MG63 (cell line): ENCODE measurements at places on chromosomes 16 and 17.
A peak's percentile ranks its signal among the peaks of the same experiment; 100 is the strongest.

DNA sequence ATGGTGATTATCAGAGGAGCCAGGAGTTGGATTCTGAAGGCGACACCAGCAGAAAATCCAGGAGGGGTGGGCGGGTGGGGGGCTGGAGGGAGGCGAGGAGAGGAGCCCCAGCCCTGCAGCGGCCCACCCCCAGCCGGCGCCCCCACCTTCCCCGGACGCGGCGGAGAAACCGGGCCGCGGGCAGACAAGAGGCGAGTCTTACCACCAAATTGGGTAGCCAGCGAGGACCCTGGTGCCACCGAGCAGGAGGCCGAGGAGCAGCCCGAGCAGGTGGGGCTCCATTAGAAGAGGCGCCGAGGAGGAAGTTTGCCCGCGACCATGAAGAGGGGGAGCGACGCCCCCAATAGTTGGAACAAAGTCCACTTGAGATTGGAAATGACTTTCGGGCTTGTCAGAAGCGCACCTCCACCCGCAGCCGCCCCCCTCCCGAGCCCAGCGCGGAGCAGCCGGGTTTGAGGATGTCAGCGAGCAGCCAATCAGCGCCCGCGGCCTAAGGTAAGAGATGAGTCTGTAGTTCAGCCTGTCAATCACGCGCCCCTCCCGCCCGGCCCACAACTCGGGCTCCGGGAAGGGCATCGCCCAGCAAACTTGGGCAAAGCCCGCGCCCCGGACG lies at the start of gene WNT3:
Gene WNT3, minus strand, starts transcription at position 377 of the 613 bp plus-strand sequence. Its CDS starts 95 bp downstream, at position 282.
- no peak for DNase-seq

GRCh38 chr17:1645207-1646171 lies at the start of gene SCARF1:
TSS of gene SCARF1 (minus strand) at chr17:1645732. CDS start at chr17:1645697, 35 bp downstream.
- DNase-seq, result no peak

GRCh38 chr16:79994418-79994817 lies 393.9 kb upstream of the MAF start:
- no peak for DNase-seq

- DNase-seq, result peak; percentile 32
Observed at GRCh38 chr16:83137326-83137781, 510.6 kb downstream of the CDH13 start.

DNA sequence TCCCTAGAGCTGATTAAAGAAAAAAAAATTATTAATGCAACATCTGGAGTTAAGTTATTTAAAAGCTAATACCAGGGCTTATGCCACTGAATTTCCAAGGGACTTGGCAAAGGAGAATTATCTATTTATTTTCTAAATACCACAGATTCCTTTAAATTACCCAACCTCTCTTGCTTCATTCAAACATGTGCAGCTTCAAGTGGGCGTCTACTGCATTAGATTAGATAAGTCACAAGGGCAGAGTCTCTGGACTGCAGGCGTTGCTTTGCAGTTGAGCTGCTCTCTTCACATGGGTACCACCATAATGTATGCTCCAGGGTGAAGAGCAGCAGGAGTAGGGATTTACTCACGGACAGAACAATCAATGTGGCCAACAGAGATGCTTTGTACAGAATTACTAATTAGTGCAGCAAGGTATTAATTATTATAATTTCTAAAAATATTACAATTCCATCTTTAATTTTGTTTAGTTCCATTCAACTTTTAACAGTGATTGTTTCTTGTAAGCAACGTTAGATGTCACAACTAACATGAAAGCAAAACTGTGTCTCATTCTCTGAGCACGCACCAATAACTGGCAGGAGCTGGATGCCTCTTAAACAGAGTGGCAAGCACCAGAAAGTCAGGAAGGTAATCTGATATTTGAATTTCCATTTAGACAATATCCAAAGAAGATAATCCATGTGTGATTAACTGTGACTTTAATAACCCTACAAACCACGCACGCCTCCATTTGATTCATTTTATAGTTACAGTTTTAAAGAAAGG lies 214.2 kb downstream of the STX8 start:
- DNase-seq, result no peak

DNA sequence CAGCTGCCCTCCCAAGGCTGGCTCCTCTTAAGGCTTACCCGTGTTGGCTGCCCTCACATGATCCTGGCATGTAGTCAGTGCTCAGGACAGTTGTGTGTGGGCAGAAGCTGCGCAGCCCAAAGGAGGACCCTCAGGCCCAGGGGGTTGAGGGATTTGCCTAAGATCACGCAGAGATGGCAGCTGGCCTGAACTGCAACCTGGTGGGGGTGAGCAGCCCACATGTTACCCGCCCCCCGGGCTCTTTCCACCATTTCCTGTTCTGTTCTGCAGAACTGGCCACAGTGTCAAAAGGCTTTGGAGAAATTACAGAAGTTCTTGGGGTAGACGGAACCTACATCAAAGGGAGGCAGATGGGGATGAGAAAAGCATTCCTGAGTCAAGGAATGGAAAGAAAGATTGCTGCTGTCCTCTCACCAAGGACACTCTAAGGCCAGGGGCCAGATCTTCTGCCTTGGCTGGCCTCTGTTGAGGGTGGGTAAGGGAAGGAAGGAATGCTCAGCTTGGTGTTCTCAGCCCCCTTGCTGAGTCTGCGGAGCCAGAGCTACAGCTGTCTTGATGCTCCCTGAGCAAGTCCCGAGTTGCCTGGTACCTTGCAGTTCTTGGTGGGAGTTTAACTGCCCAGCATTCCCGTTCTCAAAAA lies 53.0 kb downstream of the EPN2 start:
- no peak for DNase-seq

GRCh38 chr17:83094291-83094690 lies 14.9 kb downstream of the METRNL start:
- DNase-seq, result no peak

DNA sequence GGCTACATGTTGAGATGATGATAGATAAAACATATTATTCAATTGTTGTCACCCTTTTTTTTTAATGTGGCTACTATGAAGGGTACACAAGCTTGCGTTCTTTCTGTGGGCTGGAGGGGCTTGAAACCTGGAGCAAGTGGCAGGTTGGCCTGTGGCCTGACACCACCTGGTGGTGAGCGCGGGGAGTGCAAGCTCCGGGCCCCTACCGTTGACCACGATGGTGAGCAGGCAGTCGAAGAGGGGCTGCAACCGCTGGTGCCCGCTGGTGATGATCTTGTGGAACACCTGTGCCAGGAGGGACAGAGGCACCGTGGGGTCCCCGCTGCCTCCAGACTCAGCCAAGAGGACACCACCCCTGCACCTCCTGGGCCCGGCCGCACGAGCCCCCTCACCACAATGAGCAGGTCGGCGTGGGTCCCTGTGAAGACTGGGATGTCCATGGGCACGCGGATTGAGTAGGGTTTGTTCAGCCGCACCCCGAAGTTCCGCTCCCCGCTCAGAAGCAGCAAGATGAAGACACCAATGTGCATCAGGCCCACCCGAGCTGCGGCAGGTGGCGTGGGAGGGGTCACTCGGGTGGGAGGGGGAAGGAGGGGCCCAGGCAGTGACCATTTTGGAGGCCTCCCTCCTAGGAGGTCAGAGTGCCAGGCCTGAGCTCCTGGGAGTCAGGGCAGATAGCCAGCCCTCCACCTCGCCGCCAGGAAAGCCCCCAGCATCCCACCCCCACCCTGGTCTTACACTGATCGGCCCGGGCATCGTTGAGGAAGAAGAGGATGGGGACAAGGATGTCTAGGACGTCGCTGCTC lies 14.4 kb downstream of the HID1 start:
- peak; percentile 55 for DNase-seq

- DNase-seq, result no peak
Observed at GRCh38 chr16:17519101-17519955, 48.6 kb upstream of the XYLT1 start.

GRCh38 chr17:5431949-5432556 lies 6.9 kb downstream of the C1QBP start:
- DNase-seq, result no peak

- DNase-seq, result no peak
Observed at GRCh38 chr16:49280105-49280741, 1.4 kb downstream of the CBLN1 start.

- no peak for DNase-seq
Observed at GRCh38 chr16:64133366-64133765, 988.5 kb downstream of the CDH11 start.

GRCh38 chr17:29246628-29247027 lies at the start of gene CRYBA1:
TSS of gene CRYBA1 (plus strand) at chr17:29246859. CDS start at chr17:29246864, 5 bp downstream.
- DNase-seq, result no peak

- no peak for DNase-seq
Observed at GRCh38 chr16:82657786-82658185, 31.0 kb downstream of the CDH13 start.

DNA sequence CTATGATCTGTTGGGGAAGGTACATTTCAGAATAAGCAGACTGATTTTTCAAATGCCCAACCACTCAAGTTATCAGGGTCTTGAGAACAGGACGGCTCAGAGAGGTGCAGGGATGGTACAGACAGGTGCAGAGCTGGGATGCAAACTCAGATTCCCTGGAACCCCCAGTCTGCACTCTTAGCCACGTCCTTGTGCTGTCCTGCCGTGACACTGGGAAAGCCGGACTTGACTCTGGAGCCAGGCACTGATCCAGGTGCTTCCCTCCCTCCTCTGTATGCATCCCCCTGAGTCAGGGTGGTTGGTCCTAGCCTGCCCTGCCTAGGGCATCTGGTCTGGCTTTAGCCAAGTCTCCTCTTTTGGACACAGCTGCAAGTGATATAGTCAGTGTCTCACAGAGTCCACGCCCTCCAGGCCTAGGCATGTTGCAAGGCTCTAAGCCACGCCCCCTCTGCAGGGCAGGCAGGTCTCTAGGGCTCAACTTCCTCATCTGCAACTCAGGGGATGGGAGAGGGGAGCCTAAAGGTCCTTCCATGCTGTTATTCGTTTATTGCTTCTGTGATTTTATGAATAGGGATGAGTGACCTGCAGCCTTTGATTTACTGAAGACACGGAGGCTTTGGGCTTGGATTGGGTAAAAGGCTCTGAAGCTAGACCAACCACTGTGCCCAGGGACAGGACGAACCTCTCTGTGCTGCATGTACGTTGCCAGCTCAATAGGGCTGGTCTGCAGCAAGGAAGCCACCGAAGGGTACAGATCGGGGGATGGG lies 97.3 kb downstream of the SDK2 start:
- peak; percentile 50 for DNase-seq
